ENCODE measurements at places on chromosomes 12 and 14.

GRCh38 chr12:48807981-48808380 lies 10.3 kb upstream of the CACNB3 start:
- no peak for DNase-seq

- no peak for DNase-seq
Observed at GRCh38 chr12:104568935-104569334, 112.2 kb downstream of the CHST11 start.

DNA sequence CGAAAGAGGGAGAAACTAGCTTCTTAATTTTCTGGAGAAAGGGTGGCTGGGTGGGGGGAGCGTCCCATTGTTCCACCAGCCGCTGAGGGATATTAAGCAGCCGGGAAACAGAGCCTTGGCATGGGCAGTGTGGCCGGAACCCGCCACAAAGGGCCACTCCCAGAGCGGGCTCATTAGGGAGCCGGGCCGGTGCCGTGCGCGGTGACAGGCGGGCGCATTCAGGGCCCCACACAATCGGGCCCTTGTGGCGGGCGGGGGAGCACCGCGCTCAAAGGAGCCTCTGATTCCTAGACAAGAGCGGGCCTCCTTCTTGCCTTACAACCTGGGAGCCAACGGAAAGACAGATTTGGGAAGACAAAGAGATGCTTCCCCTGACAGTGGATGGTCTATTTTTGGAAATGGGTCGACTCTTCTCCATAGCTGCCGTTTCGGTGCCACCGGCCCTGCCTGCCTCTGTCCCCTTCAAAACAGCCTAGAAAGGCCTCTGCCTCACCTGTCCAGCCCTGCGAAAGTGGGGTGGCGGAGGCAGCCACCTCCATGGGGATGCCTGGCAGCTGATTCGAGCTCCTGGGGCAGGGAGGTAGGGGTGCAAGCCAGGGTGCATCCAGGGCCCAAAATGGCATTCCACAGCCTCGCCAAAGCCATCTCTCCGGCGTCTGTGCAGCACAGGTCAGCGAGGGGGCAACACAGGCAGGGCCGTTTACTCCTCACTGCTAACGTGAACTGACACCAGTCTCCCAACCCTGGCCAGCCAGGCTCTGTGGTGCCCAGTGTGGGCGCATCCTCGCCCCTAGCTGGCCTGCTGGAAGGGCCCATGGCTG lies 10.9 kb downstream of the CCDC85C start:
- no peak for DNase-seq

DNA sequence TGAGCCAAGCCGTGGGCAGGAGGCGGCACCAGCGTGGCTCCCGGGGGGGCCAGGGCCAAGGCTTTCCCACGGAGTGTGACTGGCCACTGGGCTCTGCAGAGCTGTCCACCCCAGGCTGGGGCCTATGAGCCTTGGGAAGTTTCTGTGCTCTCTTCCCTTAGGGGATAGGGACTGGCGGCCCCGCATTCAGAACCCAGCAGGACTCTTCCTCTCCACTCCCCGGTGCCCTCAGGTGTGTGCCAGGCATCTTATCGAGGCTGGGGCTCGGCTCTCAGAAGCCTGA lies 17.8 kb upstream of the EIF2B2 start:
- DNase-seq: no peak

- no peak for DNase-seq
Observed at GRCh38 chr12:130240831-130241590, 78.7 kb downstream of the FZD10 start.

GRCh38 chr12:110223777-110224378 lies 57.2 kb upstream of the ATP2A2 start:
- DNase-seq: no peak

DNA sequence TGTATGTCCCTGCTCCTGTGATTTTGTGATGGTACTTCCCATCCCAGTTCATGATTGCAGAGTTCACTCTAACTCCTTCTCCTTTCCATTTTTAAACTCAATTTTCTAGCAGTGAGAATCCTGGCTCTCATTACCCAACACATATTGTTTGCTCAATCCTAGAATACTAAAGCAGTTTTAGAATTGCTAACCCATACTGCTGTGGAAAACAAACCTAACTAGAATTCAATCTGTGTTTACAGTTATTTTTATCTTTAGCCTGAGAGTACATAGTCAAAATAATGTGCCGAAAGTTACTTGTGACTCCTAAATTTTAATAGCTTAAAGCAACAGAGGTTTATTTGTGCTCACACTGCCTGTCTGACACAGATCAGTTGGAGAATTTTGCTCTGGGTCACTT lies 508.0 kb downstream of the AACS start:
- no peak for DNase-seq

GRCh38 chr12:43271659-43272058 lies 280.3 kb downstream of the ADAMTS20 start:
- DNase-seq: no peak

DNA sequence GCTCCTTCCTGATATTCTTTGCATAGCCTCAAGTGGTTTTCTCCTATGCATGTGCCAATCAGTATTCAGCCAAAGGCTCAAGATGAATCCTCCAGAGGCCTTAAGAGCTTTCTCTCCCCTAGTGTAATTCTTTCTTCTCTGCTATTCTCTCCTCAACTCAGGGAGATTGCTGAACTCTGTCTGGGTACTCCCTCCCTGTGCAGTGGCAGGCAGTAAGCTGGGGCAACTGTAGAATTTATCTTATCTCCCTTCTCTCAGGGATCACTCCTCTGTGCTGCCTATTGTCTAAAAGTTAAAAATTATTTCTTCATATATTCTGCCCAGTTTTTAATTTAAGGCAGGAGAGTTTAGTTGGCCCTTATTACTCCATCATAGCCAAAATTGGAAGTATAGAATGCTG lies 28.5 kb upstream of the RTRAF start:
- DNase-seq: no peak

DNA sequence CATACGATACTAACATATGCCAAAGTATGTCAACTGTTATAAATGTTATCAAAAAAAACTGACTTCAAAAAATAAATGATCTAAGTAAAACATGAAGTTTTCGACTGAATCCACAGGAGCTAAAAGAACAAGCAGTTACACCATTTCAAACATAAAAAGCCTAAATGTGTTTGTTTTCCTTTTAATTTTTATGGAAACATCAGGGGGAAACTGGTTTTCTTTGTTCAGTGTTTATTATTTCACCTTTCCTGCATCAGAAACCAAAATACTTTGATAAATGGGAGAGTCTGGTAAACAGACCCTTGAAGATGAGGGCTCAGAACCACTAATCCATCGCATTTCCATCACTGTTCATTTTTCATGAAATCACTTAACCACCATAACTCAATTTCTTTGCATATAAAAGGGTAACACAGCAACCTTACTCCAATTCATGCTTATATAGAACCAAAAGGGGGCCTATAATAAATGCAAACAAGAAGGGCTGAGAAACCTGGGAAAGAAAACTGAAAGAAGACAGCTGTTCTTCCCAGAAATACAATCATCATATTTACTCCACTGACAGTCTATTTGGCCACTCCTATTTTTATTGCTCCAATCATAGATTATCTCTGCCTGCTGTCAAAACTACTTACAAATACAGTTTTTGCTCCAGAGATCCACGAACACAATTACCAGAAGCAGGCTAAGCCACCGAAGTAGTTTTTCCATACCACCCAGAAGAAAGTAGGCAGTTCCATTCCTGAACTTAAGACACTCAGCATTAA lies 17.0 kb downstream of the FGD6 start:
- DNase-seq: no peak

DNA sequence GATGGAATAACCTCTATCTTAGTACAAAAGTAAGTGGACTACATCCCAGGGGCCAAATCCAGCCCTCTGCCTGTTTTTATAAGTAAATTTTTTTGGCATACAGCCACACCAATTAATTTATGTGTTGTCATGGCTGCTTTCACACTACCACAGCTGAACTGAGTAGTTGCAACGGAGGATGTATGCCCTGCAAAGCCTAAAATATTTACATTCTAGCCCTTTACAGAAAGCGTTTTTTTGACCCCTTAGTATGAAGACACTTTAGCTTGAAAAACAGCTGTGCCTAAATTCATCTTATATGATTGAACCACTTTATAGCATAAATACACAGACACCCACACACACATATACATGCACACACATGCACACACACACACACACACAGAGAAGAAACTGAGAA lies 501.6 kb downstream of the EGLN3 start:
- no peak for DNase-seq

GRCh38 chr14:84029246-84029645 lies 1500.7 kb upstream of the FLRT2 start:
- DNase-seq: no peak

GRCh38 chr14:73887694-73888459 lies 1.2 kb downstream of the ZNF410 start:
- no peak for DNase-seq

DNA sequence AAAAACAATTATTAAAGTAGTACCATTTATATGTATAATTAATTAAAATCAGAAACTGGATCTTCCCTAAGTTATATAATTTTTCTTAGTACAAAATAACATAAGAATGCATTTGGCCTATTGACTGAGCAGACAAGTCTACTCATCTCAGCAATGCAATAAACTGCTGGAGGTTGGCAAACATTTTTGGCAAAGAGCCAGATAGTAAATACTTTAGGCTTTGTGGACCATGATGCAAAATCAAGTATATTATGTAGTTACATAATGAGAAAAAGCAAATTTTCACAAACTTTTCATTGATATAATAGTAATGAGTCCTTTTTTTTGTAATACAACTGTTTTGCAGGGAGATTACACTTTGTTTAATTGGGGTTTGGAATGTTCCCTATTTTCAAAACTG lies 30.9 kb downstream of the ERGIC2 start:
- no peak for DNase-seq

DNA sequence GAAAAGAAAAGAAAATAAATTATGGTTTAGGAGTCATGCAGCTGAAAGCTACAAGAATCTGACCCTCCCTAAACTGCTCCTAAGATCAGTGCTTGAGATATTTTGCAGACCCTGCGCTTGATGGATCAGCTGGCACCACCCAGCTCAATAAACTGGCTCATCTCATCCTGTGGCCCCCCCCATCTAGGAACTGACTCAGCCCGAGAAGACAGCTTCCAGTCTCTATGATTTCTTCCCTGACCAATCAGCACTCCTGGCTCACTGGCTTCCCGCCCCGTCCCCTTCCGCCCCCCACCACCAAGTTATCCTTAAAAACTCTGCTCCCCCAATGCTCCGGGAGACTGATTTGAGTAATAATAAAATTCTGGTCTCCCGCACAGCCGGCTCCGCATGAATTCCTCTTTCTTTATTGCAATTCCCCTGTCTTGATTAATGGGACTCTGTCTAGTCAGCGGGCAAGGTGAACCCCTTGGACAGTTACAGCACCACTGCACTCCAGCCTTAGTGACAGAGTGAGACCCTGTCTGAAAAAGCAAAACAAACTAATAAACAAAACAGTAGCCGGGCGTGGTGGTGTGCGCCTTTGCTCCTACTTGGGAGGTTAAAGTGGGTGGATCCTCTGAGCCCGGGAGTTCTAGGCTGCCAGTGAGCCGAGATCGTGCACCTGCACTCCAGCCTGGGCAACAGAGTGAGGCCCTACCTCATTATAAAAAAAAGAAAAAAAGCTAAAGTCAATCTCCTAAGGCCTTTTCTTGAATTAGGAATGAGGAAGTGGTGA lies 24.5 kb upstream of the SPTLC2 start:
- DNase-seq: no peak

DNA sequence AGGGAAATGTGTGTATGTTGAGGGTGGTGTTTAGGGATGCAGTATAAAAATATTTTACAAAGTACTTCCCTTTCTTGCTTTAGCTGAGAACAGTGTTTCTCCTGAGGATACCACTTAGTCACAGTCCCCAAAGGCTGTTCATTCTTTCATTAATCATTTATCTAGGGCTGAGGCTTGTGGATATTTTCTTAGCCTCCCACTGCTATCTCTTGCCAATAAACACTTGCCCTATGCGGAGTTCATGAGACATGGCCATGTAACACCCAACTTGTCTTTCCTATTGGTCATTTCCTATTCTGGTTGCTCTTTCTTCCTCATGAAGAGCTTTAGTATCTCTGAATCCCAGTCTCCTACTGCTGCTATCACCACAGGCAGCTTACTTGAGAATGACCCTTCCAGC lies 75.1 kb downstream of the ETNK1 start:
- DNase-seq: no peak

GRCh38 chr14:90319634-90320541 lies 11.9 kb downstream of the NRDE2 start:
- DNase-seq: no peak

GRCh38 chr12:58233886-58234285 lies 292.5 kb downstream of the ATP23 start:
- DNase-seq: no peak

- DNase-seq: no peak
Observed at GRCh38 chr12:92385296-92385695, 239.7 kb upstream of the BTG1 start.

DNA sequence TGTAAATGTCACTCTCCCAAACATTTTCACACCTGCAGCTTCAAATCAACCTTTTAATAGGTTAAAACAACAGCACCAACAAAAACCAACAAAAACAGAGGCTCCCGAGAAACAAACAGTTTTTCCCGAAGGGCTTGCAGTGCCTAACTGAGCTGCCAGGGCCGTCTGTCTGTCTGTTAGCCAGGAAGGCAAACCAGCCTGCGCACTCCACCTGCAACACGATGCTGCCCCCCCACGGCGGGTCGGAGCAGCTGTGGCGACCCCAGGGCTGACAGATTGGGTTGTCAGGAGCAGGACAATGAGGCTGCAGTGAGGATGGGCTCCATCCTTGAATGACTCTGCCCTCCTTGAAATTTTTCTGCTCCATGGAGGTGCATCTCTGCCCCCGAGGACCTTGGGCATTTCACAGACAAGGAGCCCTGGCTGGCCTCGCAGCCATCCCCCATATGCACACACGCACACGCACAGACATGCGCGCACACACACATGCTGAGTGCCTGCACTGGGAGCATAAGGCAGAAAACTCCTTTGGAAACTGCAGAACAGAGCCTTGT lies 2.6 kb downstream of the RTL1 start:
- no peak for DNase-seq

DNA sequence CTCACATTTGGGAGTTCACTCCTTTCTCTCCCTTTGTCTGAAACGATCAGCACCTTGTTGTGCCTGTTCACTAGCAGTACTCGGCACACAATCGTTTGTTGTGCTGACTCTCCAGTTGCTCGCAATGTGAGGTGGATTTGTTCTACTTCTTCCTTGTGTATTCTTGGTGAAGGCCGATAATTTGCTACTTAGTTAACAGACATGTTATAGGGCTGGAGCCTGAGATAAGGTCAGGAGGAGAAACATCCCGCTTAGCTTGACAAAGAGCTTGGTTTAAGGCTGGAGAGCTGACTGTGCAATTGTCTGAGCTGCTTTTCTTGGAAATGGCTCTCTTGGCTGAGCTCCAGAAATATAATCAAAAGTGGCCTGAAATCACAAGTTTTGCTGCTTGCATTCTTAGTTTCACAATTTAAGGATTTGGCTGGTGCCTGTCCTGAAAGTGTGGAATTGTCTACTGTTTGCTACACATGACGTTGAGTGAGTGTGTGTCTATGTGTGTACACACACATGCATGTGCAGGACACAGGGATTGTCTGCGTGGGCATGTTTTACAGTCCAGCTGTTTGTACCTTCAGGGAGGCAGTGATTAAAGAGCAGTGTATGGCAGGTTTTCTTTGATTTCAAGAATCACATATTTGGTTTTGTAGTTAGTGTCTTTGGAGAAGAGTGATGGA lies 77.7 kb downstream of the ARF6 start:
- no peak for DNase-seq

- no peak for DNase-seq
Observed at GRCh38 chr14:95123891-95124579, 33.3 kb downstream of the DICER1 start.

- DNase-seq: no peak
Observed at GRCh38 chr12:111886662-111887545, 44.9 kb downstream of the MAPKAPK5 start.
